Smooth muscle cell of bladder (primary cell): ENCODE measurements at places on chromosomes 3 and 15. TPM values are rescaled to one million over a fixed set of nuclear protein-coding genes. Genes with fewer than 3 reads are reported as not detected.

Gene MFN1
- 41.1 and 48.9 TPM in 2 replicates for total RNA-seq

Gene CPNE9
- not detected in 2 replicates for total RNA-seq

Gene NEK10
- 12.7 and 15.8 TPM in 2 replicates for total RNA-seq

Gene RAB7A
- 36.4 and 43.1 TPM in 2 replicates for total RNA-seq

Gene CASR
- total RNA-seq: not detected in 2 replicates

Gene ACP3
- total RNA-seq: 1.2 and 1.3 TPM in 2 replicates

Gene EPM2AIP1
- total RNA-seq: 12.9 and 14.7 TPM in 2 replicates

Gene SH3GL3
- 0.18 and 0.28 TPM in 2 replicates for total RNA-seq

Gene ZKSCAN7
- total RNA-seq: 7.8 and 9.4 TPM in 2 replicates

Gene CLDN1
- 0.14 and 0.18 TPM in 2 replicates for total RNA-seq

Gene ANKUB1
- total RNA-seq: not detected in 2 replicates

Gene RARRES1
- 76.4 and 166 TPM in 2 replicates for total RNA-seq

Gene ATP10A
- total RNA-seq: 5.3 and 10.4 TPM in 2 replicates

Gene BOC
- total RNA-seq: 8.4 and 8.7 TPM in 2 replicates

Gene ZNF445
- total RNA-seq: 5.5 and 7.4 TPM in 2 replicates

Gene CRTAP
- total RNA-seq: 271 and 374 TPM in 2 replicates

Gene P2RY13
- not detected in 2 replicates for total RNA-seq

Gene CSPG4
- 11.0 and 15.3 TPM in 2 replicates for total RNA-seq
